Activated naive CD8-positive, alpha-beta T cell treated with anti-CD3 and anti-CD28 coated beads, Interleukin-2, amount 50 U/mL, for 24 hours (primary cell): ENCODE measurements at places on chromosomes 6 and 20.

- peaks cover 41% of the 10 kb centered on the region for H3K36me3 ChIP-seq
- no peak for DNase-seq
- H3K4me1 ChIP-seq = peaks cover 22% of the 10 kb centered on the region
- H3K27me3 ChIP-seq = no peaks in the 10 kb centered on the region
- no peak overlapping the region for H3K27ac ChIP-seq
Observed at GRCh38 chr20:47597090-47597489, 95.4 kb downstream of the NCOA3 start.

- no peak overlapping the region for H3K27ac ChIP-seq
- no peak for DNase-seq
- no peak overlapping the region for H3K4me3 ChIP-seq
- peaks cover 5% of the 10 kb centered on the region for H3K27me3 ChIP-seq
Observed at GRCh38 chr6:47769982-47770381, 11.8 kb upstream of the OPN5 start.

GRCh38 chr6:44373051-44373450, 14.5 kb upstream of the CDC5L start:
- no peak for DNase-seq
- H3K4me3 ChIP-seq = no peak overlapping the region
- H3K4me1 ChIP-seq = no peaks in the 10 kb centered on the region
- H3K27me3 ChIP-seq = peaks cover 13% of the 10 kb centered on the region
- no peak overlapping the region for H3K27ac ChIP-seq

DNA sequence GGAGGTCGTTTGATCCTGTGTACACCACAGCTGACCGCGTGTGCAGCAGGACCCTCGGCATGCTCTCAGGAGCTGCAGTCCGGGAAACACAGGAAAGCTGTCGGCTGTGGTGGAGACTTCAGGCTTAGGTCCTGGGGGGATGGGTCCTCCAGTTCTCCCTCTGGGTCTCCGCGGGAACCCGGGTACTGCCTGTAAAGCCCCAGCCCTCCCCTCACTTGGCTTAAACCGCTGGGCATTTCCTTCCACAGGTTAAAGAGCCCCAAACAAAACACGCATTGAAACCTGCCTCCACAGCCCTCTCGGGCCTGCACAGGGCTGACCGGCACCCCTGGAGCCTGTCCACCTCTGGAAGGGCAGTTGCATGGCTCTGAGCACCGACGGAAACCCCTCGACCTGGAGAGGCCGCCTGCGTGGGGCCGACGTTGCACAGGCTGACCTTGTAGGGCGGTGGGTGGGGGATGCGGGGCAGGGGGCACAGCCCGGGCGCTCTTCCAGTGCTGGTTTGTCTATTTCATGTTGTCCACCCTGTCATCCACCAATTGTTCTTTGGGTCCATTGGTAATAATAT, 59.1 kb downstream of the DACT2 start:
- no peaks in the 10 kb centered on the region for H3K36me3 ChIP-seq
- H3K27me3 ChIP-seq = peaks cover 4% of the 10 kb centered on the region
- no peak overlapping the region for H3K27ac ChIP-seq

- no peak for DNase-seq
- peaks cover 13% of the 10 kb centered on the region for H3K4me1 ChIP-seq
- no peaks in the 10 kb centered on the region for H3K36me3 ChIP-seq
- H3K27me3 ChIP-seq = peaks cover 26% of the 10 kb centered on the region
- H3K27ac ChIP-seq = no peak overlapping the region
- H3K4me3 ChIP-seq = no peak overlapping the region
Observed at GRCh38 chr20:62365814-62366369, 1.2 kb downstream of the LAMA5 start.

- no peak overlapping the region for H3K4me3 ChIP-seq
- DNase-seq = no peak
- peaks cover 5% of the 10 kb centered on the region for H3K4me1 ChIP-seq
- no peak overlapping the region for H3K27ac ChIP-seq
- H3K36me3 ChIP-seq = peaks cover 47% of the 10 kb centered on the region
- H3K27me3 ChIP-seq = no peaks in the 10 kb centered on the region
Observed at GRCh38 chr6:118825661-118826060, 68.3 kb upstream of the ASF1A start.

DNA sequence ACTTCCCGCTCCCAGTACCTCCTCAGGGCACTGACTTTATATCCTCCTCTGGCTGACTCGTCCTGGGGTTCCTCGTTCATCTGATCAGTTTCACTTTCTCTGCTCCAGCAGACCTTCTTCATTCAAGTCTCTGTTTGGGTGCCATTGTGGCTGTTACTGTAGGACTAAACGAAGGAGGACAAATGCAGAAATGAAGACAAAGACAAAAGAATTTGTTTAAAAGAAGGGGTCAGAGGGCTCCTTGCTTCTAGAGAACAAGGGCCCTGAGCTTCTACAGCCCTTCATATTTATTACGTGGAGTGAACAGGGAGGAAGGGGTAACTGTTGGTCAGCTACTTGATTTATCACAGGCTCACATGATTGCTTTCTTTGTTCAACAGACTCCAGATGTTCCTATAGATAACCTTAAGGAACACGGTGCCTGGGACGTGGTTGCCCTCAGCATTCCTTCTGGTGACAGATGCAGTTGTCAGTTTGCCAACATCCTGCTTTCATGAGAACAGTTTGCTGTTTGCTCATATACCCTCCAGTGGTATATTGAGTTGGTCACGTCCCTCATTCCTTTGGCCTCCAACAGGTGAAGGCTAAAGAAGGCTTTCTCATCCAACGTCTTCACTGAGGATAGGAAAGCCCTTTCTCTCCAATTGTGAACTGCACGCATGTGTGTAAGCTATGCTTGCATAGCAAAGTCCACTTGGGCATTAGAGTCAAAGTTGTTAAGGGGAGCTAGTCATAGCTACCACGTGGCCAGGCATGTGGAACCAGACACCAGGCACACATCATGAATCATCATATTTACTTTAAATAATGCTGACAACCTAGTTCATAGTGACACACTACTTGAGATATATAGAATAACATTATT, 69.1 kb upstream of the BTN3A2 start:
- H3K27ac ChIP-seq = no peak overlapping the region
- no peaks in the 10 kb centered on the region for H3K27me3 ChIP-seq
- H3K4me1 ChIP-seq = peaks cover 33% of the 10 kb centered on the region
- no peak for DNase-seq
- H3K36me3 ChIP-seq = no peaks in the 10 kb centered on the region
- H3K4me3 ChIP-seq = no peak overlapping the region

GRCh38 chr20:43682446-43682845, 15.5 kb downstream of the MYBL2 start:
- H3K27me3 ChIP-seq = no peaks in the 10 kb centered on the region
- H3K4me1 ChIP-seq = peaks cover 12% of the 10 kb centered on the region
- DNase-seq = no peak
- H3K27ac ChIP-seq = no peak overlapping the region

DNA sequence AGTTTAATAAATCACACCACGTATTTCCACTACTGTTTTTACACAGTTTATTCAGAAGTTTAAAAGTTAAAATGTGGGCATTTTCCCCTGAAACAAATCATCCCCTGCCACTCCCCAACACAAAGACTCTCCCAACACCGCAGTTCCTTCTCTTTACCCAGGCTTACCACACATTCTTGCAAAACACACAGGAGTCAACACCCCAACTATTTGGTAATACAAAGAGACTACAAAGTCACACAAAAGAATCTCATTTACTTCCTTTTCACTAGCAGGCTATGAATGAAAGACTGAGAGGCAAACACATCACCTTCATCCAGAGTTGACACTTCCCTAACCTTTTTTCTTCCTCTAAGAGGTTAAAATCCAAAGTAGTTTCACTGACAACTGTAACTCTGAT, 51.1 kb downstream of the KCTD20 start:
- no peak overlapping the region for H3K4me3 ChIP-seq
- peaks cover 16% of the 10 kb centered on the region for H3K4me1 ChIP-seq
- no peaks in the 10 kb centered on the region for H3K27me3 ChIP-seq
- H3K27ac ChIP-seq = peak overlapping the region; percentile 8

DNA sequence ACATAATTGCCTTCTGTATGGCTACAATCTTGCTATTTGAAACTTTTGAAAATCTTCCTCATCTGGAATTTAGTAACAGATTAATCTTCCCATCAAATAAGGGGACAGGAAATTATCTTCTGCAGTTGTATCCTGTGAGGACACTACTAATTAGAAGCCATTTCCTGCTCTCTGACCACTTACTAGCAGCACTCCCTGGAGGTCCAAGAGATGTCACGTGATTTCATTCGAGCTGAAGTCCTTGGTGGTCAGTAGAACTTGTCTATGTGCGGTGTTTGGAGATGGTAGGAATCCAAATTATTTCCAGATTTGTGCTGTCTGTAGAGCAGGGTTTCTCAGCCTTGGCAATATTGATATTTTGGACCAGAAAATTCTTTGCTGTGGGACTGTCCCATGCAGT, 202.5 kb downstream of the TFAP2B start:
- H3K4me1 ChIP-seq = no peaks in the 10 kb centered on the region
- no peak overlapping the region for H3K4me3 ChIP-seq
- H3K36me3 ChIP-seq = no peaks in the 10 kb centered on the region
- no peaks in the 10 kb centered on the region for H3K27me3 ChIP-seq
- H3K27ac ChIP-seq = no peak overlapping the region

- no peaks in the 10 kb centered on the region for H3K36me3 ChIP-seq
- H3K27ac ChIP-seq = peak overlapping the region; percentile 98
- H3K4me3 ChIP-seq = peak overlapping the region; percentile 90
- no peaks in the 10 kb centered on the region for H3K27me3 ChIP-seq
- peaks cover 50% of the 10 kb centered on the region for H3K4me1 ChIP-seq
Observed at GRCh38 chr6:157019733-157020132, 242.6 kb downstream of the ARID1B start.

- H3K27me3 ChIP-seq = no peaks in the 10 kb centered on the region
- DNase-seq = no peak
- H3K36me3 ChIP-seq = no peaks in the 10 kb centered on the region
- H3K4me3 ChIP-seq = no peak overlapping the region
Observed at GRCh38 chr6:18391023-18391422, 3.9 kb downstream of the RNF144B start.

- H3K27ac ChIP-seq = no peak overlapping the region
- H3K4me3 ChIP-seq = no peak overlapping the region
- peaks cover 27% of the 10 kb centered on the region for H3K27me3 ChIP-seq
- no peaks in the 10 kb centered on the region for H3K36me3 ChIP-seq
- no peak for DNase-seq
- H3K4me1 ChIP-seq = no peaks in the 10 kb centered on the region
Observed at GRCh38 chr6:105199711-105200110, 19.9 kb upstream of the POPDC3 start.

- no peaks in the 10 kb centered on the region for H3K27me3 ChIP-seq
- peaks cover 30% of the 10 kb centered on the region for H3K36me3 ChIP-seq
- no peaks in the 10 kb centered on the region for H3K4me1 ChIP-seq
- H3K27ac ChIP-seq = no peak overlapping the region
Observed at GRCh38 chr20:61975407-61976129, 90.1 kb downstream of the TAF4 start.

DNA sequence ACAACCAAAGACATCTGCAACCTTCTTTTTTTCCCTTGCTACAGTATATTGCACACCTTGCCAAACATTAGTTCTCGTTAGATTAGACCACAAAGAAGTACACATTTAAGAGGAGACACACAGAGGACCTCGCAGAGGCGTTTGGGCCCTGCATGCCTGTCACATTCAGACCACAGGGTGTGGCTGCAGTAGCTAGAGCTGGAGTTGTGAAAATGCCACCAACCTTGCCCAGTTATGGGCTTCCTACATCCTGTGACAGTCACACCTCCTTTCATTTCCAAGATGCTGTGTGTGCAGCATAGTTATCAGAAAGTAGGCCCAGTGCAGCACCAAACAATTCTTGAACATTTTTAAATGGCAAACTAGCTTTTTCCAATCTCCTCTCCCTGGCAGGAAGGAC, 2.4 kb downstream of the SYNE1 start:
- peaks cover 7% of the 10 kb centered on the region for H3K4me1 ChIP-seq
- H3K27me3 ChIP-seq = peaks cover 35% of the 10 kb centered on the region
- no peak for DNase-seq
- H3K36me3 ChIP-seq = no peaks in the 10 kb centered on the region

- H3K27ac ChIP-seq = no peak overlapping the region
- H3K36me3 ChIP-seq = no peaks in the 10 kb centered on the region
- H3K27me3 ChIP-seq = peaks cover 6% of the 10 kb centered on the region
- no peaks in the 10 kb centered on the region for H3K4me1 ChIP-seq
Observed at GRCh38 chr6:100959280-100959679, 78.2 kb upstream of the ASCC3 start.

GRCh38 chr6:39902136-39902535, 32.1 kb downstream of the MOCS1 start:
- H3K4me3 ChIP-seq = no peak overlapping the region
- H3K4me1 ChIP-seq = no peaks in the 10 kb centered on the region
- H3K27ac ChIP-seq = no peak overlapping the region
- no peaks in the 10 kb centered on the region for H3K36me3 ChIP-seq

DNA sequence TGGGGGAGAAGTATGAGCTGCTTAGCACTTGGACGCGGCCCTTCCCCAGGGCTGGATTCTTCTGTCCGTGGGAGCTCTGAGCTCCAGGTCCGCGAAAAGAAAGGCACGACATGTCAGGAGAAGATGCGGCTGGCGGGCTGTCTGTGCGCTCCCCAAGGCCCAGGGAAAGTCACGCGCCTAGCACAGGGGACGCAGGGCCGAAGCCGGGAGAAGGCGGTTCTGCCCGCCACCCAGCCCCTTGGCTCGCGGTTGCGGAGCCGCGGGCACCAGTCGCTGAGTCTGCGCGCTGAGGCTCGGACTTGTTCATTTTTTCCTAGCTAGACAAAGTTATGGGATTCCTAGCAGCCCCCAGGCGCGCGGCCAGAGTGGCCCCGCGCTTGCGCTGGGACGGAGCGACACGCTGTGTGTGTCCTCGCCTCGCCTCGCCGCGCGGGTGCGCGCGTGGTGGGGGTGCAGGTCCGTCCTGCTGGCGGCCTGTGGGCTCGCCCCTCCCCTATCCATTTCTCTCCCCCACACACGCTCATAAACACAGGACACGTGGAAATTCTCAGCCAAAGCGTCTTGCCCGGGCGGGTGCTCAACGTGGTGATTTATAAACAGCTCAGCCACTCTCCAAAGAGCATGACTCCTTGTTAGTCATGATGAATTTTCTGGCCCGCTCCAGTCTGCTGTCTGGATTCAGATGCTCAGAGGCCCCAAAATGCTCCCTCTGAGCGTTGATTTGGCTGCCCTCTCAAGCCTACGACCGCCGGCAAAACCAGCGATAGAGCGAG, 1.9 kb upstream of the POU3F2 start:
- H3K27ac ChIP-seq = peak overlapping the region; percentile 25
- H3K36me3 ChIP-seq = no peaks in the 10 kb centered on the region
- H3K27me3 ChIP-seq = peaks cover 77% of the 10 kb centered on the region

- H3K4me3 ChIP-seq = no peak overlapping the region
- no peak for DNase-seq
- peaks cover 29% of the 10 kb centered on the region for H3K4me1 ChIP-seq
- H3K27me3 ChIP-seq = no peaks in the 10 kb centered on the region
Observed at GRCh38 chr6:158665332-158665731, 15.5 kb downstream of the SYTL3 start.
